ENCODE measurements at places on chromosomes 6 and 20.

- peak; percentile 73 for DNase-seq
Measured at GRCh38 chr20:44967207-44967807, 995 bp downstream of the STK4 start.

DNA sequence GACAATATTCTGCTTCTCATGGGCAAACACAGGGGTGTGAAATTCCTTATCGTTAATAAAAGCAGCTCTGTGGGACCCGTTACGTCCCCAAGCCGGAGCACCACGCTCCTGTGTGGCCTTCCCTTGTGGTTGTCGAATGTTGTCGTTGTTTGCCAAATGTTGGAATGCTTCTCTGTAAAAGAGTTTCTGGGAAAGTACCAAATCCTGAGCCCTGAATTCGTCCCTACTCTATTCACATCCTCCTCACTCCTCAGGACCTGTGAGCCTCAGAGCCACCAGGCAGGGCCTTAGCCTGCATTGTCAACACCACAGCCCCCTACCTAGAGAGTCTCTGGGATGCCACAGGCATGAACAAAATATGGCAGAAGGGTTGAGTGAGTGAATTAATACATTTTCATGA, 64.0 kb downstream of the THBS2 start:
- DNase-seq = no peak

DNA sequence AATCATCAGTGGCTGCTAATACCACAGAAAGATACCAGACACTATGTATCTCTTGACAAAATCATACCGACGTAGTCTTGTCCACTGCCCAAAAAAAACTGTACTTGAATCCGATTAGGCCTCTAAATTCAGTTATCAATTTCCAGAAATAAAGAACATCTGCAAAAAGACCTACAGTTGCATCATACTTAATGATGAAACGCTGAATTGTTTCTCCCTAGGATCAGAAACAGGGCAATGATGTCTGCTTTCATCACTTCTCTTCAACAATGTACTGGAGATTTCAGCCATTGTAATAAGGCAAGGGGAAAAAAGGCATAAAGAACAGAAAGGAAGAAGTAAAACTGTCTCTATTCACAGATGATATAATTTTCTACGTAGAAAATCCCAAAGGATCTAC, 152.0 kb downstream of the TASP1 start:
- no peak for DNase-seq

DNA sequence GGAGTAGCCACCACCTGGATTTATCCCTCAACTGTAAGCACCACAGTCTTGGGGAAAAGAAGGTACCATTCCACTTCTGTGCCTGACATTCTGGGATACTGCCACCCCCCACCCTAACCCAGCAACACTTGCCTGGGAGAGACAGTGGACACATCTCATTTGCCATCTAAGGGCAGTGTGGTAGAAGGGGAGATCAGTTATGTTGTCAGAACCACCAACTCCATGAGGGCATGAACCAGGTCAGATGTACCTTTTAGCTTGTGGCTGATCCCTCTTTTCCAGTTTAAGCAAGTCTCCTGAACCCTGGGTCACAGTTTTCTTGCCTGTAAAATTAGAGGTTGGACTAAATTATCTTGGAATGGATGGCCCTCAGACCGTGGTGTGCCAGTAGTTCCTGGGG, 165.5 kb downstream of the SCP2D1 start:
- DNase-seq = no peak

DNA sequence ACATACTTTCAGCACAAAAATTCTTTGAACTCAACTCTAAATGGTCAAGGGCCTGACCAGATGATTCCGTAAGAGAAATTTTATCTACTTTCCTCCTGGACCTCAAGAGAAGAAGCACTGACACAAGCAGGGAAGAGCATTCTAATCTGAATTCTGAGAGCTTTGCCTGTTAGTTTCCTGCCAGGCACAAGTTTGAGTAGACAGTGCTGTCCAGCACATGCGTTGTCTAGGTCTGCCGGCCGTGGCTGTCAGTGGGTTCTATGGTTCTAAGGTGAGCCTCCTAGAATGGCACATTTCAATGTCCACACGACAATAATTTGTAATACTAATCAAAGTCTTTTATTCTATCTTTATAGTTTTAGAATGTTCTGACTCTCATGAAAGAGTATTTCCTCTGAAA, 91.9 kb downstream of the RFPL4B start:
- no peak for DNase-seq

DNA sequence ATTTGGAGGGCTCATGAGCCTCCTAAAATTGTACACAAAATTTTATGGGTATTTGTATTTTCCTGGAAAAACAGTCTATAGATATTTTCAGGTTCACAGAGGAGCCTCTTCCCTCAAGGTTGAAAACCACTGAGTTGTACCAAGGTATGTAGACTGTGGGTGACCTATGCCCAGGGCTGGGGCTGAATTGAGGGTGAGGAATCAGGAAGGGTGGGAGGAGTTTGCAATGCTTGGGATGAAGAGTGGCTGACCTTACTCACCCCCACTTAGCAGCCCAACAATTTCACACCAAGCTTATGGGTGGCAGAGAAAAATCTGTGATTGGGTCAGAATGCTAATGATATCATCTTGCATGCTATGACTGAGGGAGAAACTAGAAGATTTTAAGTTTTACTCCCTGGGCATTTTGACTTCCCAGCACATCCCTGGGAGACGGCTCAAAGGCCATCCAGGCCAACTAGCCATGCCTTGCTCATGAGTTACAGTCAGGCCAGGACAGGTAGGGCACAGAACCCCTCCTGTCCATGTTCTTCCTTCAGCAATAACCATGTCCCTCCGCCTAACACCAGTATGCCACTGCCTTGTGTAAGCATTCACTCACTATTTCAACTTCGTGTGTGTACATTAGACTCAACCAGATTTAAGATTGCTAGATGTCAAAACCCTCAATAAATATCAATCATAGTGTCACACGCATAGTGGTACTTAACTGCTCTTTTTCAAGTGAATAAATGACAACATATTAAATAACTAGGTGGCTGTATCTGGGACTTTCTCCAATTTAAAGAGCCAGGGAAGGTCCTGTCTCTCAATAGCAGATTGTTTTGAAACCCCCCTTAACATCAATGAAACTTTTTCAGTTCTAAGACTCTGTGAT, 16.6 kb downstream of the ADTRP start:
- no peak for DNase-seq

- no peak for DNase-seq
Measured at GRCh38 chr6:90493332-90493731, 93.5 kb downstream of the MAP3K7 start.

- no peak for DNase-seq
Measured at GRCh38 chr20:18496042-18496441, 983 bp downstream of the RBBP9 start.

DNA sequence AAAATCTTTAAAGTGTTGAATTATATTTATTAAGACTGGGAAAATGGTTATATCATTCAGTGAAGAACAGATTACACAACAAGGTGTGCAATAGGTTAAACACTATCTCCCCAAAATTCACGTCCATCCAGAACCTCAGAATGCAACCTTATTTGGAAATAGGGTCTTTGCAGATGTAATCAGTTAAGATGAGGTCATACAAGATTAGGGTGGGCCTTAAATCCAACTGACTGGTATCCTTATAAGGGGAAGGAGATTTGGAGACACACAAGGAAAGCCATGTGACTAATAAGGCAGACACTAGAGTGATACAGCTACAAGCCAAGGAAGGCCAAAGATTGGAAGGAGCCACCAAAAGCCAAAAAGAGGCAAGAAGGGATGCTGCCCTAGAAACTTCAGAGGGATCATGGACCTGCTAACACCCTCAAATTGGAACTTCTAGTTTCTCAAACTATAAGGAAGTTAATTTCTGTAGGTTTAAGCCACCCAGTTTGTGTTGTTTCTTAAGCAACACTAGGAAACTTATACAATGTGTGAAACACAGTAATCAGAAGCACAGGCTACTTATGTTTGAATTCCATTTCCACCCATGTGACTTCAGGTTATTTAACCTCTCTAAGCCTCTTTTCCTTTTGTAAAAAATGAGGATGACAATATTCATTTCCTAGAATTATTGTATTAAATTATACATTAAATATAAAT, 16.9 kb downstream of the ILRUN start:
- no peak for DNase-seq

DNA sequence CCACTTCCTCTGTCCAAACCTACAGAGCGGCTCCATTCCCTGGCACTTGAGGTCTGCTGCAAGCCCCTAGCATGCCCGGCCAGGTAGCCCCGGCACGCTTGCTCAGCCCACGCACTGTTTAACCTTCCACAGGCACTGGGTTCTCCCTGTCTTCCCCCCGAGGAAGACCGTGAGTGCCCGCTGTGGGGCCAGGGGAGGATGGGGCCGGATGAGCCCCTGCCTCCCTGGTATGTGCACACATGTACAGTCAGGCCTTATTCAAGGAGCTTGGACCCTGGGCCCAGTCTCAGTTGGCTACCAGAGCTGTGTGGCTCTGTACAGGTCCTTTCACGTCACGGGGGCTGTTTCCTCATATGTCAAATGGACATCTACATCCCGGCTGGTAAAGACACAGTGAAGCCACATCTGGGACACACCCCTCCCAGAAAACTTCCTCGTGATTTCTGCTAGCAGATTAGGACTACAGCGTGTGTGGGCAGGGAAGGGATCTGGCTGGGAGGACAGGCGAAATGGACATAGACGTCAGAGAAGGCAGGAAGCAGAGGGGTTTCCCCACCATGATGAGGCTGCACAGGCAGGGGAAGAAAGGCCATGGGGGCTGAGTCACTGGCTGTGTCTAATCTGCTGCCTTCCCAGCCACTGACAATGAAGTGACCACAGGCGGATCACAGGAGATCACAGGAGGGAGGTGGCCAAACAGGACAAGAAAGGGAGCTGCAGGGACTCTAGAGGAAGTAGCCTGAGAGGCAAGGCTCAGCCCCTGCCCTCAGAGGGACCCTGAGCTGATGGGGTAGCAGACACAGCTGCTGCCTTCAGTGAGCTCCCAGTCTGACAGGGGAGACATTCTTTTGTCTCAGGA, 62.9 kb downstream of the MRPL14 start:
- DNase-seq = peak; percentile 26

DNA sequence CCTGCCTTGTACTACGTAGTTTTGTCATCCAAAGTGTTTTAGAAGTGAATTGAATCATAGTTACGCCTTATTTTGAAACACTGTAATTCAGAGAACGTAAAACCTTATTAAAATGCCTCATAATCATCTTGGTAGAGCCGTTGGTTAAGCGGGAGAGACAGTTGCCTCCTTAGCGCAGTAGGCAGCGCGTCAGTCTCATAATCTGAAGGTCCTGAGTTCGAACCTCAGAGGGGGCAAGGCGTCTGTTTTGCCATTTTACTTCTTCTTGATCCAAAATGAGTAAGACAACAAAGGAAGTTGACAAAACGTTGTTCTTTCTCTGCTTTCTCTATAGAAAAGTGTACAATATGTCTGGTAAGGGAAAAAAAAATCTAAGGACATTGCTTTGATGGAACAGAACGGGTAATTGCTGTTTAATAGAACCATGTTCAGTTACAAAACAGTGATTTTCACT, 20.7 kb upstream of the TRIM27 start:
- peak; percentile 86 for DNase-seq

DNA sequence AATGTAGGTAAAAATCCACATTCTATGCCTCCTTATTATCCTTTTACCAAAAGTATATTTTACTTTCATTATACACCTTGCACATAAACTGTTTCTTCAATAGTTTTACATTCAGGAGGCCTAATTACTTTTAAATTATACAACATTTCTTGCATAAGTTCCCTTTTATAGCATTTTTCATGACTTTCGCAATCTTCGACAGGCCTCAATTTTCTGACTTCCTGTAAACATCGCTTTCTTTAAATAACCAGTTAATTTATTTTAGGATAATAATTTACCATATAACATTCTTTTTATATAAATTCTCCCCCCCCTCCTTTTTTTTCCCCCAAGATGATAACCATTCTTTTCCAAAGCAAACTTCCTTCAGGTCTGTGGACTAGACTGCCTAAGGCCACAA, 9.2 kb downstream of the SLC35A1 start:
- no peak for DNase-seq

DNA sequence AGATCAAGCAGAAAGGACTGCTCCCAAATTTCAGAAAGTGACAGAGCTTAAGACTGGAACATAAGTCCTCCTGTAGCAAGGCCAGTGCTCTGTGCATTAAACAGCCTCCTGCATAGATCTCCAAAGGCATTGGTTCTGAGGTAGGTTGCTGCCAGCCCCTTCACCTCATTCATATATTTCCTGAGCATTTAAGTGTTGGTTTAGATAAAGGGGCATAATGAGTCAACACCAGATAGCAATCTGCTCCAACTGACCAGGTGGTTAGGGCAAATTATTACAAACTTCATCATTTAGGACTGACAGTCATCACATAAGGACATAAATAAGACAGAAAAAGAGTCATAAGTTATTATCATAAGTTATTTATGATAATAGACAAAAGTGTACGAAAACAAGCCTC, 10.7 kb downstream of the PTPRK start:
- DNase-seq = peak; percentile 21

- DNase-seq = no peak
Measured at GRCh38 chr6:168152306-168152963, 73.4 kb upstream of the FRMD1 start.

DNA sequence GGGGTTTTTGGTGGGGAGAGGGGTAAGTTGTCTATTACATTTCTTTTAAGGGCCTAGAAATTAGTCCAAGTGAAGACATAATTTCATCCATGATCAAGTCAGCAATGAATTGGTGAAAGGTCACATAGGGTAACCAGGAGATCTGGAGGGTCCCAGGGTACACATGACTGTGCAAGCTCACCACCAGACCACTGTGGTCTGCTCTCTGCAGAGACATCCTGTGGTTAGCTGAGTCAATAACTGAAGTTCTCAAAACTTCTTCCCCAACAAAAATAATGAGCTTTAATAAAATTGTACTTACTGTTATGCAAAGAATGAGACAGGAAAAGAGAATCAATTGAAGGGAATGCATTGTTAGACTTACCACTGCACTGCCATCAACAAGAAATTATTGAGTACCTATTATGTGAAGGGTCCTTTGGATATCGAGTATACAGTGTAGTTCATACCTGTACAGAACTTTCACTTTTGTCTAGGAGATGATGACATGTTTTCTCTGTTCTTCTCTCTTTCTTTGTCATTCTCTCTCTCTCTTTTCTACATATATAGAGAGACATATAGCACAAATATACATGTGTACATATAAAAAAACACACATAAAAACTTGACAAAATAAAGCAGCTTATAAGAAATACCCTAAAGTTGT, 209.8 kb downstream of the GJA1 start:
- peak; percentile 1 for DNase-seq

DNA sequence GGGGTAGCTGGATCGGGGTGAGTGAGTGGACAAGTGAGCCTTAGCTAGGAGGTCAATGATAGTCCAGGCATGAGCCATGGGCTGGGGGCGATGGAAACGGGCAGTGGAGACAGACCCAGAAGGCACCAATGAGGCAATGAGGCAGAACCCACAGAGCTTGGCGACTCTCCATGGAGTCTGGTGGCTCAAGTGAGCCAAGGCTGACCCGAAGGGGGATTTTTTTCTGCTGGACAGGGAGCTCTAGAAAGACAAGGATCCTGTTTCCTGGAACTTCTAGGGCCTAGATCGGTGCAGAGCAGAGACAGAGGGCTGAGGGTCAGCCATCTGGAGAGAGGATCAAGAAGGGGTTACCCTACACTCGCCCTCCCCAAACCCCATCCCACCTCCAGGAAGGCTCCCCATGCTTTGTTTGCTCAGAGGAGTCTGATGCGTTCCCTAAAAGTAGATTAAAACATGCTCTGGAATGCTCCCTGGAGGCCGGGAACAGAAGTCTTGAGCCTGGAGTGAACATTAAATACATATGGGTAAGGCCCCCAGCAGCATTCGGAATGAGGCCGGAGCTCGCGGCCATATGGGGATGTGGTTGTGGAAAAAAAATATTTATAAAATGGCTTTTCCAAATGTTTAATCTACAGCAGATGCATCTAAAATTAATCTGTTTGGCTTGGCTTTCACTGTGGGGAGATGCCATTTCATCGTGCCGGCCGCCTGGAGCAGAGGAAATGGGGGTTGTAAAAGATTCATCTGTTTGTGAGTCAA, 237.8 kb upstream of the PMEPA1 start:
- DNase-seq = no peak
